Mesenteric fat pad (tissue), 1 donor: ENCODE measurements at places on chromosomes 1 and 21.
A peak's percentile ranks its signal among the peaks of the same experiment; 100 is the strongest.

DNA sequence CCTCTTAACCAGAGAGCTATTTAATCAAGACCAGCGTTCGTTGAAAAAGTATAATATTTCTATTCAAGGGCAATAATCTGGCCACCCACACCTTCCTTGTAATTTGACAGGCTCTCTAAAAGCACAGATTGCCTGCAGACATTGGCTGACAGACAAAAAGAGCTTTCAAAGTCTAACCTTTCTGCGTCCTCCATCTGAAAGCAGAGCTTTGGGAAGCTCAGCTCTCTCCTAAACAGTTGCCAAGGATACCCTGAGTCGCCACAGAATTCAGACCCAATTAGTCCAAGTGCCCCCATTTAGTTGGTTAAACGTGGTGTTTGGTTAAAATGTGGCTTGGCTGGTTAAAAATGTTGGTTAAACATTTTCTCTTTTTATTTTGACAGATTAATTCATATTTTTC is 33.7 kb upstream of the PLA2G2C start:
- peak; percentile 24 for DNase-seq

- no peak for DNase-seq
These were observed 219.4 kb downstream of the SLC35F3 start for GRCh38 chr1:234123867-234124266.

- DNase-seq, result no peak
These were observed 15.5 kb upstream of the PADI6 start for GRCh38 chr1:17356387-17357026.

GRCh38 chr1:10935246-10935645 is 77.2 kb upstream of the TARDBP start:
- no peak for DNase-seq

- no peak for DNase-seq
These were observed 150.2 kb downstream of the PRDM16 start for GRCh38 chr1:3219005-3219790.

- DNase-seq, result peak; percentile 35
These were observed 105.8 kb downstream of the EDEM3 start for GRCh38 chr1:184648856-184649201.
